ENCODE measurements at places on chromosomes 4 and X.

DNA sequence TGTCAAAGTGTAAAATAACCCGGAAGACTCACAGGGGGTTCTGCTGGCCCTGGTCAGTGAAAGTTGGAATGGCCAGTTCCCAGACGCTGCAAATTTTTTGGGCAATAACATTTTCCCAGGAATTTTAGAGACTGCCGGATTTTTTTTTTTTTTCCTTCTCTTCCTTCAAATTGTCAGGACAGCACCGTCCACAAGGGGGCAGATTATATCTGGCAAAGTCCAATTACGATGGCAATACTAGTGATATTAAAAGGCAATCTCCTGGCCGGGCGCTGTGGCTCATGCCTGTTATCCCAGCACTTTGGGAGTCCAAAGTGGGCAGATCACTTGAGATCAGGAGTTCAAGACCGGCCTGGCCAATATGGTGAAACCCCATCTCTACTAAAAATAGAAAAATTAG lies 20.5 kb downstream of the SLC25A5 start:
- DNase-seq: no peak

- no peak for DNase-seq
These were observed 178.3 kb downstream of the SNCA start for GRCh38 chr4:89658701-89659024.

DNA sequence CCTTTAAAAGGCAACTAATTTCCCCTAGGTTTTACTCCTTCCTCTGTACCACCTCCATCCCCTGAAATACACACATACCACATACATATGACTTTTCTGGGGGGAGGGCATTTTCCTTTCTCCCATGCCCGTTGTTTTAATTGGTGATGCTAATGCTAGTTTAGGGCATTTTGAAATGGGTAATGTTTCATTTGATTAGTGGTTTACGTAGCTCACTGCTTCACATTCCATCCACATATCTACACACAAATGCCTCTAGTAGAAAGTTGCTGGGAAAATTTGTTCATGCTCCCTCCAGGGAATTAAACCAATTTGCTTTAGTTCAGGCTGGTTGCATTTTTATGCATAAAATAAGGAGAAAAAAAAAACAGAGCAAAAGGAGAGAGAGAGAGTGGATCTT lies 231.2 kb downstream of the FRAS1 start:
- no peak for DNase-seq

DNA sequence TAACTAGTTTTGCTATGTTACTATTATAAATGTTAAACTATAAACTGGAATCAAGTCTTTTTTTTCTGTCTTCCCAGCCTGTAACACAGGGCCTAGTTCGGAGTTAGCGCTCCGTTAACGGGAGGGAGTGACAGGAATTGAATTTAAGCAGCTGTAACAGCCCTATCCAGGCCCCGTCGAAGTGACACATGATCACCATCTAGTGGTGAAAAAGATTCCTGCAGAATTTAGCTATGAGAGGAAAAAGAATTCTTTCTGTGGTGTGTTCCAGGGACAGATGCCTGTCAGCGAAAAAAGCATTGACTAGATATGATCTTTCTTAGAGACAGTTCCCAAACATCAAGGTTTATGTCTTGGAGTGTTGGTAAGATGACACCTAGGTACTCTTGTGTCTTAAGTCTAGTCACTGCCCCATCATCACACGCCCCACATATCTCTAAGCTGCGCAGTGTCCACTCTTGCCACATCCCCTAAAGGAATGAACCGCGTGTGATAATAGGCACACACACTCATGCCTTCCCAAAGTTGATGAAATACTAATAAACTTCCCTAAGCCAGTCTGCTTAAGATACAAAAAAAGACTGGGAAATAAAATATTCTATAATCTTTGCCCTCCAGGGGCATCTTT lies 2.1 kb downstream of the GAB3 start:
- peak; percentile 7 for DNase-seq

Data from NCI-H1436 treated with DMSO at 0.1 percent for 48 hours (cell line).